Epithelial cell of prostate (primary cell): ENCODE measurements at places on chromosomes 2 and 18.

- DNase-seq: no peak
These were observed 860.8 kb upstream of the ACVR2A start for GRCh38 chr2:146984014-146984413.

DNA sequence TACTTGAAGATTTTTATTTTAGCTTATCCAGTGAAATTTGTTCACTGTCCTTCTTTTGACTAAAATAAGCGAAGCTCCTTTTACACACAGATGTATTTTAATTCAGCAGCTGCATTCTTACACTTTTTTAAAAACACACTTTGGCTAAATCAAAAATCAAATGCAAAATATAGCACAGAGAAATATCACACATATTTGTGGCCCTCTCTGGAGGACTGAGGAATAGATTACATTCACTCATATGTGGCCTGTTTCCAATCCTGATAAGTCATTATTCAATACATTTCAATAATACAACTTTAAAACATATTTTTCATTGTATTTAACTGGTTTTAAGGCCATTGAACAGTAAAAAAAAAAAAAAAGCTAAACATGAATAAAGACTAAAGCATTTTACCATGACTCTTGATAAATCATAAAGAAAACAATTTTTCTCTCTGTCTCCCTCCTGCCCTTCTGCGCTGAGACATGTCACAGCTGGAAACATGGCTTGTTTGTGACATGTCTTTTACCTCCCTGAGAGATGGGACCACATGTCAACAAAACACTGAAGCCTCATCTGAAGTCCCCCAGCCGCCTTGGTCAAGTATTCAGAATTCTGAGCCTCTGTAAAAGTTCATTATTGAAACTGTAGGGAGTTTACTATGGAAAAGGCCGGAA, 221.0 kb downstream of the ZNF407 start:
- DNase-seq: no peak

DNA sequence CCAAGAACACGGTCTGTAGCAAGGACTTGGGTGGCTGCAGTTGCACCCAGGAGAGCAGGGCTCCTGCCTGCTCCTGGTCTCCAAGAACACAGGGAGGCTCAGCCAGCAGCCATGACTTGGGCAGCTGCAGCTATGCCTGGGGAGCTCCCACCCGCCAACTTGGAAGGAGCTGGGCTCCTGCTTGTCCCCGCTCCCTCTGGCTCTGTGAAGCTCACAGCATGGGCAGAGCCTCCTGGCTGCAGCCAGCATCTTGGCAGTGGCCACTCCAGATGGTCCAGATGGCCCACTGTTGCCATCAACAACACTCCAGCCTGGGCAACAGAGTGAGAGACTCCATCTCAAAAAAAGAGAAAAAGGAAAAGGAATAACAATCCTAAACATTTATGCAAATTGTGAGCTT, 5.2 kb downstream of the ZSCAN30 start:
- DNase-seq: no peak

GRCh38 chr2:24970483-24971285, 1.1 kb downstream of the DNAJC27 start:
- DNase-seq: no peak

- no peak for DNase-seq
These were observed 98.7 kb downstream of the TCF4 start for GRCh38 chr18:55489034-55489986.

- no peak for DNase-seq
These were observed 771.2 kb upstream of the LINC00305 start for GRCh38 chr18:64919971-64920570.

- no peak for DNase-seq
These were observed 119.1 kb upstream of the RND3 start for GRCh38 chr2:150606380-150607060.

GRCh38 chr2:238695538-238695937, 152.3 kb upstream of the TWIST2 start:
- no peak for DNase-seq

DNA sequence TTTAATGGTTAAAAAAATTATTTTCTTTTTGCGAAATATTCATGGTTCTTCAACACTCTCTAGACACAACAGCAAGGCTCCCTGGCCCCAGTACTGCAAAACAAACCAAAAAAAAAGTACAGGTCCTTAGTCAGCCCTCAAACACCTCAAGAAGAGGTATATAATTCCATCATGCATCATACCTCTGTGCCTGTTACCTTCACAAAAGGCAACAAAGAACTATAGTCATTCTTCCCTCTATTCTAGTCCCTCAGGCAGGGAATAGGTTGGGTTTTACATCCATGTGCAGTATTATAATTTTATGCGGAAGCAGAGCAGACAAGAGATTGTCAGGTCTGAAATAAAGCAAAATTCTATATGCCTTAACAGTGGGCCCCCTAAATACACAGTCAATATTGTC, 8.5 kb downstream of the NFE2L2 start:
- DNase-seq: no peak

- no peak for DNase-seq
These were observed 161.5 kb downstream of the WDR7 start for GRCh38 chr18:56812674-56813073.

DNA sequence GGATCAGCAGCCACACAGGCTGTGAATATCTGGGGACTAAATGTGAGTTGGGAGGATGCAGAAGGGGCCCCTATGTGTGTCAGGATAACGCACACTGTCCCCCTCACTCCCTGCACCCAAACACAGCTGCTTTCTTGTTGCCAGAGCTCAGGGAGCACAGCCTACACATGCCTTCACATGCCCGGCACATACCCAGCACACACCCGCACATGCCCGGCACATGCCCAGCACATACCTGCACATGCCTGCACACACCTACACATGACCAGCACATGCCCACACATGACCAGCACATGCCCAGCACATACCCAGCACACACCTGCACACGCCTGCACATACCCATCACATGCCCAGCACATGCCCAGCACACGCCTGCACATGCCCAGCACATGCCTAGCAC, 75.6 kb downstream of the TPO start:
- no peak for DNase-seq

DNA sequence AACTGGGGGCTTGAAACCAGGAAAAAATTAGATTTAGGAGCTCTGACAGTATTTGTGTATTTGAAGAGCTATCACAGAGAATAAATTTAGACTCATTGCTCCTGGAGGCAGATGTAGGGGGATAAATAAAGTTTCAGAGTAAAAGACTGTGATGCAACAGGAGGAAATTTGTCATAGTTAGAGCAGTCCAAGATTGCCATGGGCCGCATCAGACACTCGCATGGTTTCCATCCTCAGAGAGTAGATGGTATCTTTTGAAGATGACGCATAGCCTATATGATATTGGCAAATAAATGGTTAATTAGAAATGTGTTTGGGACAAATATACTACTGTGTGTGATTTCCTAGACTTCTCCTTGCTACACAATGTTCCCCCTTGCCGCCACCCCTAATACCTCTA, 170.5 kb downstream of the FTCDNL1 start:
- no peak for DNase-seq

GRCh38 chr2:31101701-31102100, 36.5 kb downstream of the GALNT14 start:
- no peak for DNase-seq

- DNase-seq: no peak
These were observed 8.8 kb downstream of the NMUR1 start for GRCh38 chr2:231521443-231521842.

DNA sequence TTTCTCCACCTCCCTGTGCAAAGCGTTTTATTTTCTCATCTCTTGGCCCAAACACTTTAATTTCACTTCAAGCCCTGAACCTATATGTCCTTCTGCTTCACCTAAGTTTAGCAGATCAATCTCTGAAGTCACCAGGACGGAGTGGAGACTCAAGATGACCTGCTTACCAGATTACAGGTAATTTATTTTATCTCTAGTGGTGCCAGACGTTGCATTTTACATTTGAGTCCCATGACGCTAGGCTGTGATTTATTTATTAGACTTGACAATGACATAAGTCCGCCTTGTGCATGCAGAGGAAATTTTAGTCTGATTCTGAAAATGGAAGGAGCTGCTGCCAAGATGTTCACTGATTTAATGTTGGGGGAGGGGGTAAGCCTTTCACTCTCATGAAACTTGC, 73.9 kb downstream of the MRO start:
- DNase-seq: no peak

DNA sequence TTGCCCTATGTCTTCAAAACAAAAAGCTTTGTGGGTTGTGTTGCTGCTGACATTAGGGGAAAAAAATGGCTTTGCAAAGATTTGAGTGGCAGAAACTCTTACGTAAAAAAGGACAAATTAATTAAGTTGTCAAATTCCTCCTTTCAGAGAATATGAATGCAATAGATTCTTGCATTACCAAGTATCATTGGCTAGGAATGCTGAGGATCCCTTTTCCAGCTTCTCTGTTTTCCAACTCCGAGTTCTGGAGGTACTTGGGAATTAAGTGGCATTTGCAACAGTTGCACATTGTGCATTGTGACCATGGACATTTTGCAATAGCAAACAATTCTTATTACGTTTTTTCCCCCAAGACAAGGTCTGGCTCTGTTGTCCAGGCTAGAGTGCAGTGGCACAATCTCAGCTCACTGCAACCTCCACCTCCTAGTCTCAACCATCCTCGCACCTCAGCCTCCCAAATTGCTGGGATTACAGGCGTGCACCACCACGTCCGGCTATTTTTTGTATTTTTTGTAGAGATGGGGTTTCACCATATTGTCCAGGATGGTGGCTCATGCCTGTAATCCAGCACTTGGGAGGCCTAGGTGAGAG, 29.9 kb upstream of the PPP1CB start:
- no peak for DNase-seq

GRCh38 chr2:238505119-238505891, 78.6 kb downstream of the ASB1 start:
- no peak for DNase-seq

DNA sequence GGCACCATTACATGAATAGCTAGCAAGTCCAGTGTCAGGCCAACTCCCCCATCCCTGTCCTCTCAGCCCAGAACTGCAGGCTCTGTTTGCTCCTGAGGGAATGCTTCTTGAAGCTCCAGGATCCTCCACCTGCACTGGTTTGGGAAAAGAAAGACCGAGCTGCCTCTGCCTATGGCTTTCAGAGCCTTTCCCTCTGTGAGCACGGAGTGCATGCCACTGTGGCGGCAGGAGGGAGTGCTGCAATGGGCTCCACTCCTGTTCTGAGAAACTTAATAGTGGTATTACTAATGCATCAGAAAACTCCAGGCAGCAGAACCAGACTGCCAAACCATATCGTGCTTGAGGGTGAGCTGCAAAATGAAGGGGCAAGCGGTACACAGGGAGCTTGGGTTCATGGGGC, 271.8 kb downstream of the SRBD1 start:
- no peak for DNase-seq

GRCh38 chr18:62341473-62341872, 16.4 kb downstream of the TNFRSF11A start:
- DNase-seq: no peak

DNA sequence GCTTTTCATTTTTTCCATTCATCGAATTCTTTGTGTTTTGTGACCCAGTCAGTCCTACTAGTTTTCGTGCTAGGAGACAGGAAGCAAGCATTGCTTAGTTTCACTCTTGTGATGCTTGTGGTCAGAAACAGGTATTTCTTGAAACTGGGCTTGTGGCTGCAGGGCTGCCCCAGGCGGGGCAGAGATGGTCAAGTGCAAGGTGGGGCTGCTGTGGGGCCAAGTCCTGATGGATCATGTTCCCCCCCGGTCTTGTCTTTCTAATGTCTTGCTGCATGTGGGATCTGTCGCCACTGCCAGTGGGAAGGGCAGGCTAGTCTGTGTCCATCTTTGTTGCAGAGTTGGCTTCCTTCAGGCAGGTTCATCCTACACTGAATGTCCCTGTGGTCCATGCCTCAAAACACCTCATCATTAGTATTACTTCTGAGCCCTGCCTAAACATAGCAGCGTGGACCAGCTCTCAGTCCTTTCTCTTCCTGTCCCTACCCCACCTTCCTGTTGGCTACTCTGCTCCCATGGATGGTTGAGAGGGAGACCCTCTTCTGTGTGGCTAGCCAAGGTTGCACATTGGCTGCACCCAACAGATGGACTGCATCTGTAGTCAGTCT, 38.7 kb downstream of the INPP4A start:
- DNase-seq: peak; percentile 60

DNA sequence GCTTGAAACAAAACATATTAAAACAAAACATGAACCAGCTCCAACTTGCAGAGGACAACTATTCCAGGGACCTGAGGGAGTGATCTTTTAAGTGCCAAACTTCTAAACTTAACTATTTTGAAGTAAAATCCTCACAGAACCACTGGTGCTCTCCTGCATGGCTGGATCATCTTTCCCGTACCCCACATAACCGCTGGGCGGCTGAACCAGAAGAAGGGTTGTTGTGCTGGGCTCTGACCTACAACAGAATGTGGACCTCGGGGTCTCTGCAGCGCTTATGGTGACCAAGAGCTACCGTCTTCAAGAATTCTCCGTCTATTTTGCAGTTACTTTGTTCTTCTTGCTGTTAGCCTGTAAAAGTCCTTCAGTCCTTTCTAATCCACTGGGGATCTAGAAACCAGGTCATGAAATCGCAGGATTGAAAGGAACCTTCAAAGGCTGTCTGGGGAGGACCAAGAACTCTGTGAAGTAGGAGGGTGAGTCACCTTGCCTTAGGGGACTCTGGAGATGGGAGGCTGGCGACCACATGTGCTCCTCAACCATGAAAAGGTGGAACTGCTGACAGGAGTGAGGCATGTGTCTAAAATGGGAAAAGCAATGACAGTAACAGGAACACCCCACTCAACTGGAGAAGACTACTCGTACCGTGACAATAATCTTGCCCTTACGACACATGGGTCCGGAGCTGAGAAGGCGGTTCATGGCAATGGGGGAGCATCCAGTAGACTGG, 46.6 kb downstream of the HDLBP start:
- peak; percentile 16 for DNase-seq

DNA sequence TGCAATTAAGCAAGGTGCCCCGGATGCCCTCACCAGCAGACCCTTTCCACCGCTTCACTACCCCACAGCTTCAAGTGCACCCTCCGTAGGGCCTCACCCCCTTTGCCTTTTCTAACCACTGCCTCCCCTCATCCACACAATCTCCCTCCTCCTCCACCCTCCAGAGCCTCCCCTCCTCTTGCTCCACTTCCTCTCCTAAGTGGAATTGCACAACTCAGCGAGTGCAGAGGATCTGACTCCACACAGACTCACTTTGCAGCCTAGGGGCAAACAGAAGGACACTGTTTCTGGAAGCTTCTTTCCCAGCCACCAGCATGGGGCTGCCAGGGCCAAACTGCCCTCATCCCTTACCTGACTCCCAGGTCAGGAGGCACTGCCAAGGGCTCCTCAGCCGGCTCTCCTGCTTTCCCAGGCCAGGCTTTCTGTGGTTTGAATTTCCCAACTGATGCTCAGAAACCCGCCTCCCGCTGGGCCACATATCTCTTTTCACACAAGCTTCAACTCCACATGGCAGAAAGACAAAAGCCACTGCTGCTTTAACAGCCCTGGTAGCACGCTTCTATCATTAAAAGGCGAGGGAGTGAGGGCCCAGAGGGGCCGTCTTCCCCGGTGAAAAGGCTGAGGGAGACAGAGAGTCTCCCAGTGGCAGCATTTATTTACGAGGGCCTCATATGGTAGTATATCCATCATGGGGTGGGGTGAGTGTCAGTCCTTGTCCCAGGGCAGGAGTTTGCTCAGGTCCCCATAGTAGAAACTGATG, 74.7 kb upstream of the MGAT4A start:
- peak; percentile 33 for DNase-seq
